ENCODE measurements at places on chromosomes 11 and 22.
A peak's percentile ranks its signal among the peaks of the same experiment; 100 is the strongest.

DNA sequence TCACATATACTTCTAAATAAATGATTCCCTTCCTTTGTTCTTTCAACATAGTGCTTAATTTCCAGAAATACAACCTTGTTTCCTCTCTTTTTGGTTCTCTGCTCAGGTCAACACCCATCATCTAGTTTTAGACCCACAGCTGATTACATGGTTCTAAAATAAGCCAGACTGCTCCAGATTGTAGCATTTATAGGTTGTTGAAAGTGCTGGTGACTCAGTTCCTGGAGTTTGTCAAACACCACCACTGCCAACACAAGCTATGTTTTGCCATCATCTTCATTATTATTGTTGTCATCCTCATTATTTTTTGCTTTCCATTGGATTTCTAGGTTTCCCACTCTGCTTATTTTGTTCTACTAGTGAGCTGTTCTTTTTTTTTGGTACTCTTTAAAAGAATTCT is 22.3 kb upstream of the MMP20 start:
- no peak for DNase-seq

GRCh38 chr11:134853992-134854991 is 442.2 kb upstream of the B3GAT1 start:
- DNase-seq, result no peak

DNA sequence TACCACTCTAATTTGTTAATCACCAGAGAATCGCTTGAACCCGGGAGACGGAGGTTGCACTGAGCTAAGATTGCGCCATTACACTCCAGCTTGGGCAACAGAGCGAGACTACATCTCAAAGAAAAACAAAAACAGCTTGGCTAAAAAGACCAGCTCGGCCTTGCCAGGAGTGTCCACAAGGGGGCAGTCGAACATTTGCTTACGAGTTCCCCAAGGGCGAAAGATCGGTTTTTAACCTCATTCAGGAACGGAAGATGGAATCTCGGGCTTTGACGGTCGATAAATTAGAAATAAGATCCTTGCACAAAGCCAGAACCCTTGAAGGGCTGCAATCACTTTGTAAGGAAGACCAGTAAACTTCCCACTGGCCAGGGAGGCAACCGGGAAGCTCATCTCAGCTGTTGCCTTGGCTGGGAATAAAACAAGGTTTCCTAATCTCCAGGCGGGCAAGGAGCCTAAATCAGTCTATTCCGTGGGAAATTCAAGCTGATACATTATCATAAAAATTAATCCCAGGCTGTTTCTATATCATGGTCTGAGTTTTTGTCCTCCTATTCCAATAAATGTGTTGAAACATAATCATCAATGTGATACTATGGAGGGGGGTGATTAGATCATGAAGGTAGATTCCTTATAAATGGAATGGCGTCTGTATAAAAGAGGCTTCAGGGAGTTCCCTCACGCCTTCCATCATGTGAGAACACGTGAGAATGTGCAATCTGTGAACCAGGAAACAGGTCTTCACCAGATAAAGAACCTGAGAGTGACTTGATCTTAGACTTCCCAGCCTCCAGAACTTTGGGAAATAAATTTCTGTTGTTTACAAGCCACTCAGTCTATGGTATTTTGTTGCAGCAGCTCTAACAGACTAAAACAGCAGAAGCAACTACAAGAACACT is 14.9 kb upstream of the SLC29A2 start:
- DNase-seq, result peak; percentile 91

DNA sequence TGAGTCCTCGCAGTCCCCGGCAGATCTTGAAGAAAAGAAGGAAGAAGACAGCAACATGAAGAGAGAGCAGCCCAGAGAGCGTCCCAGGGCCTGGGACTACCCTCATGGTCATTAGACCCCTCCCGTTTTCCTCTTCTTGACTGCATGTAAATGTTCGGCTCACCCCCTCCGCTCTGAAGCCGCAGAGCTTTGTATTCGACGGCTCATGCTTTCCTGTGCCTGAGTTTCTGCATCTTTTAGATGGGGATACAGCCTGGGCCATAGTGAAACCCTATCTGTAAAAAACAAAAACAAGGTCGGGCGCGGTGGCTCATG is 7.7 kb downstream of the USP18 start:
- DNase-seq, result no peak

GRCh38 chr11:57552479-57552878 is 15.0 kb downstream of the UBE2L6 start:
- no peak for DNase-seq

GRCh38 chr11:67345920-67346819 is 7.2 kb downstream of the POLD4 start:
- DNase-seq, result peak; percentile 64

DNA sequence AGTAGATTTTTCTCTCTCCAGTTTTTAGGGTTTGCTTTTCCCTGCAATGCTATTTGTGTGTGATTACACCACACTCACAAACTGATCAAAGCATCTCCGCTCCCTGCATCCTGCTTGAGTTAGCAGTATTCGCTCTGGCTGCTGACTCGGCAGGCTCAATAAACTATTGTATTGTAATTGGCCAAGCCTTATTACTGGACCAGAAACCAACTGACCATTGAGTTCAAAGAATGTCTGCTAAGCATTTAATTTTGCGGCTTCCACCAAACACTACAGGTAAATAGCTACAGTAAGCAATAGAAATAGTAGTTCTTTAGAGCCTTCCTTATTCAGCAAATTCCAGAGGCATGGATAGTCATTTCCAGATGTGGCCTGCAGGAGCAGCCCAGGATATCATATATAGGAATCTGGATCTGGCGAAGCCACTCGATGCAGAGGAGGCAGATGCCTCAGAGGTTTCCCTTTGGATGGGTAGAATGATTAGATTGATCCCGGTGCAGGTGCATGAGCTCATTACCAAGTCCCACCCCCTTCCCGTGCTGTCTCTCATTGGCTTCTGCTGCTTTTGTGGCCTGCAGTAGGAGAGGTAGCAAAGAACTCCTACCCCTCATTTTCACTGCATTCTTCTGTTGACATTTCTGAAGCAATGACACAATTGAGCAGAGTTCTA is 77.3 kb downstream of the COMMD9 start:
- no peak for DNase-seq

DNA sequence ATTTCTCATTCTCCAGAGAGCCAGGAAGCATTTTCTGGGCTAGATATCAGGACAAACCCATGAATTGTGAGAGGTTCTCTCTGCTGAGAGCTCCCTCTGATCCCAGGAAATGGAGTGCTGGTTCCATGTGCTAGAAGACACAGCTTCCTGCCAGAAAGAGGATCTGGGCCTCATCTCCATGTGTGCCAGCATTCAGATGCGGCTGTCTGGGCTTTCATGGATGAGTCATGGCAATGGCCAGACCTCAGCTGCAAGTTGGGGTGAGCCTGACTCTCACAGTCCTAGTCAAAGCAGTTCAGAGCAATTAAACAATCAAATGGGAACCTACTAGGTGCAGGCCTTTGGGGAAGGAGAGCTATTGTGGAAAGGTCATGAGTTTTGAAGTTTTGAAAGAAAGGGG is 82.3 kb upstream of the EED start:
- peak; percentile 94 for DNase-seq

DNA sequence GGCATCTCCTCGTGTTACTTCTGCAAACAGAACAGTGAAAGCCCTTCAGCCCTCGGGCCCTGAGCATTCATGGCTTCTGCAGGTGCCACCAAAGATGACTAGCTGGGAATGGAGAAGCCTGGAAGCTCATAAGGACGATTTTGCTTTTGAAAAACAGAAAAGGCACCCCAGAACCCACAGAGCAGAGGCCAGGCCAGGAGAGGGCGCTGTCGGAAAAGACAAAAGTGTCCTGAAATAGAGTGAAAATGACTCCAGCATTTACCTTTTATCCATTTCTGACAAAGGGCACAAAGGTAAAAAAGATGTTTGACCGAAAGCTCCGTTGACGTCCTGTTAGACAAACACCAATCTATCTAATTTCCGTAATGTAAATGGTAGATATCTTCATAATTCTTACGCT is 37.6 kb downstream of the ZNF195 start:
- peak; percentile 71 for DNase-seq

DNA sequence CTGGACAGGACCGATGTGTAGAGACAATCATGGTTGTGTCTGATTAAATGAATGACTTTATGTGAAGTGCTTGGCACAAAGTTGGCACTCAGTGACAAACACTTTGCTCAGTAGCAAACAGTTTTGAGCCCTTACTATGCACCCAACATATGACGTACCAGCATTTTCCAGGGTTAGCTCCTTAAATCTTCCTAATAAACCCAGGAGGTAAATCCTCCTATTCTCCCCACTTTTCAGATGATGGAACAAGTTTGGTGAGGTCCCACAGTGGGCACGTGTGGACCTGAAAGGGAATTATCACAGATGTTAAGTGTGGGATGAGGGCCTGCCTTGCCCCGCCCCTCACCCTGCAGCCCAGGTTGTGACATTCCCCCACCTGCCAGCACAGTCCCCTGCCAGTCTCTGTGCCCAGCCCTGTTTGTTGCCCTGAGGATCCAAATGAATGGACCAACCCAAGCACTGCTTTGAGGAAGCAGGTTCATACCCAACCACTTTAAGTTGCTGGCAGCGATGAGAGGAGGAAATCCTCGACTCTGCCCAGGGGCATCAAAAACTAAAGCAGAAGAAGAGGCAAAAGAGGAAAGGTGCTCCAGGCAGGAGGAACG is 6.6 kb upstream of the CARD10 start:
- DNase-seq, result no peak

GRCh38 chr11:120335556-120335907 is 681 bp upstream of the ARHGEF12 start:
- peak; percentile 23 for DNase-seq

GRCh38 chr22:29606320-29606719 is 2.9 kb downstream of the NF2 start:
- DNase-seq, result no peak
